ENCODE measurements at places on chromosomes 3 and 15.

GRCh38 chr15:99431661-99432091 is 134.1 kb upstream of the MEF2A start:
- no peak for DNase-seq

- DNase-seq = no peak
Observed at GRCh38 chr3:143716731-143717130, 131.5 kb downstream of the SLC9A9 start.

DNA sequence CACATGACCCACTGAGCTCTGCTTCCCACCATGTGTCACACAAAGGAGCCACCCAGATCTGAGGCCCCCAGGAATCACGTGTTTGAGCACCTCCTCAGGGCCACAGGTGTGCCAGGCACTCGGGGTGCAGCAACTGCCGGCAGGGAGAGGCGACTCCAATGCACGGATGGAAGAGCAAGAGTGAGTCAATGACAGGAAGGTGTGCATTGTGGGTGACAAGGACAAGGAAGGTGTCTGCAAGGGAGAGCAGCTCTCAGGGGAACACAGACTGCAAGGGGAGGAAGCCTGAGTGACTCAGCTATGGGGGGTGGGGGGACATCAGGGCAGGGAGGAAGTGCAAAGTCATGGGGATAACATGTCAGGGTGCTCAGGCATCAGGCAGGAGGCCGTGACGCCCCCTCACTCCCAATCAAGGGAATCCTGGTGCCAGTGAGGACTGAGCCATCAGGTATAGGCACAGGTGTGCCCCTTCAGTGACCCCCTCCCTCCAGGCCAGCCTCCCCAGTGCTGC is 67.4 kb downstream of the NUP210 start:
- peak; percentile 59 for DNase-seq

GRCh38 chr15:57411945-57412768 is 35.9 kb downstream of the CGNL1 start:
- no peak for DNase-seq

DNA sequence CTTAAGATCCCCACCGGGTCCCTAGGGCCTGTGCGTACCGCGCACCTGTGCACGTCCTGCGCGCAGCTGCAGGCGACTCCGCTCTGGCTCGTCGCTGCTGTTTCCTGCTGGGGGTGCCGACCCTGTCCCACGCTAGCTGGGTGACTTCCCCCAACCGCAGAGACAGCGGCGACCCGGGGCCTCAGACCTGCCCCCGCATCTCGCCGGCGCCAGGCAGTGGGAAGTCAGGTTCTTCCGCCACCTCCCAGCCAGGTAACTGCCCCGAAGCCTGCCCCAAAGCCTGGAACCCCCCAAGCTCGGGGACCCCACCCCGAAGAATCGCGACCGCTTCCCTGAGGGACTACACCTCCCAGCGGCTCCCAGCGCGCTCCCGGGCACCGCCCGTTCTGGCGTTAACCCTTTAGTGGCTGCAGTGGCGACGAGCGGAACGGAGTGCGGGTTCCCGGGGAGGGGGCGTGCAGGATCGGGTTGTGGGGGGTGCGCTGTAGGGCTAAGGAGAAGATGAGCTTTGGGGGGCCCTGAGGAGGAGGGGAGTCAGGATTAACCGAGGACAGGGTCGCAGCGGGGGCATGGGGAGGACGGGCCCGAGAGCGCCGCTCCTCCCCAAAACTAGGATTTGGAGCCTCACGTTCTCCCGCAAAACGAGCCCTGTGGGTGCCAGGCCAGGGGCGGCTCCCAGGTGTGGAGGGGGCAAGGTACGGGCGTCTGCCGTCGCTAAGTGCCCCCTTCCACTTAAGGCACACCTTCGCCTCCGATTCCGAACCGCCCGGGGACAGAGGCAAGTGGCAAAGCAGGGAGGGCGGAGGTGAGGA is 589 bp downstream of the NEIL1 start:
- peak; percentile 80 for DNase-seq

- DNase-seq = no peak
Observed at GRCh38 chr3:138451595-138452162, 17.3 kb downstream of the ESYT3 start.

DNA sequence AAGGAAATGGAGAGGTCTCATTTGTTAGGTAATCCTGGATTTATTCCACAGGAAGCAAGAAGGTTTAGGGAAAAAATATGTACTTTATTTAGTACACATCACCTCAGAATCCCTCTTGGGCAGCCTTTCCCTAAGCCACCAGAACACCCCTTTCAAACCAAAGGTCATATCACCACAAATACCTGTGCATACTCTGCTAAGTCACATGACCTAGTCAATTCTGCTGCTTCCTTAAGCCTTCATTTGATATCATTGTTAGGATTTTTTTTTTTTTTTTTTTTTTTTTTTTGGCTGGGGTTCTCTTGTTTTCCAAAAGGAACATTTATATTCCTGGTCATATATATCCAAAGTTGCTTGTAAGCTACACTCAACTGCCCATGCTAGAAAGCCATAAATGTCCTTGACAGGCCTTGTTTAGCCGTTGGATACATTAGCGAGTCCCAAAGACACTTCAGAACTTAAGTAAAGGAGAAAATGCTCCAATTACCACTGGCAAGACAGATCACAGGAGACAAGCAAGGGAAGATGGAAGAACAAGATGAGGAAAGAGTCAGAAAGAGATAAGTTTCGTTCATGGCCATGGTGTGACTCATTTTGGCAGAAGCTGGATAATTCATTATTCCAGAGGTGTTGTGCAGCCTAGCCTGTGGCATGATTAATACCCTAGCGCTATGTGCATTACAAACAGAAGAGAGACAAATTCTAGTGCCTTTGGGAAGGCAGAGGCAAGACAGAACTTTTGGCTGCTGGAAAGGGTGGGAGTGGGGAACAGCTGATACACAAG is 155.6 kb upstream of the SLC2A2 start:
- no peak for DNase-seq

- no peak for DNase-seq
Observed at GRCh38 chr3:134258761-134259347, 8.2 kb upstream of the RYK start.

GRCh38 chr3:39130026-39130425 is 22.5 kb downstream of the TTC21A start:
- DNase-seq = no peak

GRCh38 chr3:12750658-12751071 is 8.4 kb downstream of the TMEM40 start:
- DNase-seq = no peak

DNA sequence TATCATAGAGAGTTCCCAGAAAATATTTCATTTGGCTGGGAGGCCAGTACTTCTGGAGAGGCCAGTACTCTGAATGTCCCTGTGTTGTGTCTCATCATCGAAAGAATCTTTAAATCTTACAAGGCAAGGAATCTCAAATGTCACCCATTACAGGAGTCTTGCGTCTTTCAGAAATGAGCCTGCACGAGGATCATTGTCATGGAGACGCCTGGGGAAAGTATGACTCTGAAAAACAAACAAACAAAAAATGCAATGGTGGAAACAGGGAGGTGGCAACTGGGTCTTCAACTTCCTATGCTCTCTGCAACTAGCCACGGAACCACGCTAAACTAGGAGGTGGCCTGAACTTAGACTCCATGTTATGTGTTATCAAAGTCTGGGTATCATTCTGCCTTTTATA is 804.6 kb downstream of the EPHA3 start:
- no peak for DNase-seq

DNA sequence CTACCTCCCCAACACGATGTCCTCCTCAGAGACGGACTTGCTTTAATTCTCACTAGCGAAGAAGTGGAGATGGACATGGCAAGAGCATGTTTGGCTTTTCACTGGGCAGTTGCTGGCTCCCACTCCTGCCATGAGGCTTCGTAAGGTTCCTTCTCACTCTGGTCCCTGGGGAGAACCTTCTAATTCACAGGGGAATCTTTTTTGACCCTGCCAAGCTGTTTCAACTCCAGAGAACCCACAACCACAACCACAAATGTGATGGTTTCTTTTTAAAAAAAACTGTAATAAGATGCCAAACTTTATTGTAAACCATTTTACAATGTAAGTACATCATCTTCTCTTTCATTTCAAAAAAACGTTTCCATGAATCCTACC is 1.6 kb upstream of the MUSTN1 start:
- no peak for DNase-seq
